Esophagus mucosa (tissue), 1 donor: ENCODE measurements at places on chromosomes 5 and 9. TPM values are rescaled to one million over a fixed set of nuclear protein-coding genes. Genes with fewer than 3 reads are reported as not detected.

GRCh38 chr9:131013771-131014676, 5.0 kb downstream of the LAMC3 start:
- no peak for ATAC-seq

DNA sequence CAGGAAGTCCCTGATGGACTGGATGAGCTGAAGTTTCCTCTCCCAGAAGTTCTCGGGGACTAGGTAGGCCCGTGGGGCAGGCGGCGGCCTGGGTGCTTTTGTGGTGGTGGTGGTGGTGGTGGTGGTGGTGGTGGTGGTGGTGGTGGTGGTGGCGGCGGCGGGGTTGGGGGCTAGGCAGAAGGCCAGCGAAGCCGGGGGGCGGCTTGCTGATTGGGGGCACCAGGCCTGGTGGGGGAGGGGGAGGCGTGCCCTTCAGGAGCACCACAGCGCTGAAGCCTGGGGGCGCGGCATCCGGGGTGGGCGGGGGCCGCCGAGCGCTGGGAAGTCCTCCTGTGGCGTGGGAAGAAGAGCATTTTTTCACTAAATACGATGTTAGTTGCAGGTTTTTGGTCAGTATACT, 26.9 kb downstream of the SPATA31C1 start:
- ATAC-seq: no peak

- ATAC-seq: no peak
These were observed 6.1 kb downstream of the MAML1 start for GRCh38 chr5:179738742-179739141.

DNA sequence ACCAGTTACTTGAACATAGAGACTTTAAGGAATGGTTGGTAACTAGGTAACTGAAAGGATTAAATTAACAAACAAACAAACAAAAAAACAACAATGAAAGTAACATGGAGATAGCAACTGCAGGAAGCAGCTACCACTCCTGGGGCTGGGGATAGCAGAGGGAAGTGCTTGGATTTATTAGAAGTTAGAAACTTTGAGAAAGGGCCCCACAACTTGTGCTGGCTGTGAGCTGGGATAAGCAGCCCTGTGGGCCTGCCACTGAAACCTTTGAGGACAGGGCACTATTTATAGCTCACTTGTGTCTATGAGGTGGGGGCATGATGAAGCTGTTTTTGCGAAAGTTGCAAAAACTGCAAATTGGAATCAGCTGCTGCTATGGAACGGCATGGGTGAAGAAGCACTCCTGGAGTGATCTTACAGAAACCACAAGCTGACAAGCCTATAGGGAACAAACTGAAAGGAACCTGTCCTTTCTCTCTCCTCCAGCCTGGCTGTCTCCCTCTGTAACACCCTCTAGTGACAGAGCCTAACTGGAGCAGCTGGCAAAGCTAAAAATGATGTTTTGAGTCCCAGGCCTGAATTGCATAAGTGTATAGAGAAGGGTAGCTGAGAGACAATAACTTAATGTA, 91.4 kb upstream of the RANBP6 start:
- ATAC-seq: peak; percentile 64

GRCh38 chr5:36744773-36745589, 131.6 kb upstream of the NIPBL start:
- ATAC-seq: peak; percentile 99

GRCh38 chr5:270340-270739, 1.1 kb upstream of the PDCD6 start:
- ATAC-seq: no peak

DNA sequence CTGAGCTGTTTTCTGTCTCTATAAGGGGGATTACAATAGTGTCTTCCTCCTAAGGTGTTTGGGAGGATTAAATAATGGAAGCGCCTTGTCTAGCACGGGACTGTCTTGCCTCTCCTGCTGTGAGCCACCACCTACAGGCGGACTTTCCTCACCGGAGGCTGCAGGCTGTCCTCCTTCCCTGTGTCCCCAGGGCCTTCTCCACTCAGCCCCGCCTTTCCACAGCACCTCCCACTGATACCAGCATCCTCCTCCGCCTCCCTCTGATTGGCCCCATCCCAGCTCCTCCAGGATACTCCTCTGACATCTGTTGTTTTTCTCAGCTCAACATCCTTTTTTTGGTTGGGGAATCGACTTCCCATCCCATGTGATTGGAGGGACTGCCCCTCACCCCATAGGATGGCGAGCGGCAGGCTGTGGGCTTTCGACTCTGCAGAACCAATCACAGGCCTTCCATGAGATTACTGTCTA, 851 bp upstream of the ZDHHC12 start:
- peak; percentile 31 for ATAC-seq

DNA sequence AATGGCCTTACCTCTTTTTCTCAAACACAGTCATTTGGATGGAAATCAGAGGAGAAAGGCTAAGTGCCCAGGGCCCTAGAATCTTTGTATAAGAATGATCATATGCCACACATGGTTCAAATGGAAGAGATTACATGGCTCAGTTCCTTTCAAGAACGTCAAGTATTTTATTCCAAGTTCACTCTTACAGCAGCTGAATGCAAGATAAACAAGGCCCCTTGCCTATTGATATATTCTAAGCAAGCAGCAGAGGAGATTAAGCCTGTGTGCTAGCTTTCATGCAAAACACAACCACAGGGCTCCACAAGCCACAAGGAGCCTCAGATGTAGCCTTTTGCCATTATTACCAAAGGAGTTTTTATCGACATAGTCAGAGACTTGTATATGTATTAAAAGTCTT, 55.3 kb upstream of the SLCO6A1 start:
- no peak for ATAC-seq

APBA1 gene
- 0.76 TPM for total RNA-seq

PGM5 gene
- total RNA-seq: 4.1 TPM

RLN2 gene
- total RNA-seq: not detected

SPEF2 gene
- total RNA-seq: 1.6 TPM
